ENCODE measurements at places on chromosomes 2 and 18.

DNA sequence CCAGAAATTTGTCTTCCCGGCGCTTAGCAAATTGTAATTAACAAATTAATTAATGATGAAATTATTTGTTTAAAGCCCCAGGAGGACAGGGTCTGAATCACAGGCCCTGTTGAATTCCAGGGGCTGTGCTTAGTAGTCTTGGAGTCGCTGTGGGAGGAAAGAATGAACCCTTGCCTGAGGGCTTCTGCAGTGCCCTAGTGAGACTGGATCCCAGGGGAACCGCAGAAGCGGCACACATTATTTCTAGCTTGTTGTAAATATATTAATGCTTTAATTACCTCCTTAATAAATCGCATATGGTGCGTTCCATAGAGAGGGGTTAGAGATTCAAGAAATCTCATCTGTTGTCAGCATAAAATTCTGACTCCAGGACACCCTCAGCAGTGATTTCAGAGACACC is 235.4 kb downstream of the CELF4 start:
- DNase-seq: no peak

GRCh38 chr2:234690569-234691213 is 193.8 kb upstream of the ARL4C start:
- DNase-seq: no peak

- DNase-seq: no peak
These were observed 281.0 kb upstream of the KYNU start for GRCh38 chr2:142596334-142597088.

- no peak for DNase-seq
These were observed 138.4 kb upstream of the NOSTRIN start for GRCh38 chr2:168663993-168664392.

DNA sequence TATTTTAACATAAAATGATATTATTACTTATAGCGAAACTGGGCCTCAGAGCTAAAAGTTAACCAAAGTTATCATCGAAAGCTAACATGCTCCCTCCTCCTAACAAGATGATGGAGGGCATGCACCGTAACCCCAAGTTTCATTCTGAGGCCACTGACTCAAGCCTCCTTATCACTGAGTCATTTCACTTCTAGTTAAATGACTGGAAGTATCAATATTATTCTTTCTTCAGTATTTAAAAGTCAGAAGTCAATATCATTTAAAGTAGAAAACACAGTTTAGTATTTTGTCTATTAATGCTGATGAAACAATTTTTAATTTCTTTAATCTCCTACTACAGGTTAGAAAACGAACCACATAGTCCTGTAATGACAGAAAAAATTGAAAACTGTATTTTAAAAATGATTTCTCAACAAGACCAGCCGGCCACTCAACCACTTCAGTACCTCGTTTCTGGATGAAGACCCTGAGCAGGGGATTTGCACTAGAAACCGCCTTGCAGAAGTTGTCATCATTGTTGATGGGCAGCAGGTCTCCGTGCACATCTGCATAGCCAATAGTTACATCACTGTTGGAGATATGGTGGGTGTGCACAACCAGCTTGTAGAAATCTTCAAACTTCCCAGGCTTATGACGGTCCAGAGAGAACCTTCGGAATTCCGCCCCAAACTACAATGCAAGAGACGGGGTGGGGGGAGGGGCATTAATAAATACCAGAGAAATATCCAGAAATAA is 44.9 kb downstream of the PARD6G start:
- DNase-seq: no peak

DNA sequence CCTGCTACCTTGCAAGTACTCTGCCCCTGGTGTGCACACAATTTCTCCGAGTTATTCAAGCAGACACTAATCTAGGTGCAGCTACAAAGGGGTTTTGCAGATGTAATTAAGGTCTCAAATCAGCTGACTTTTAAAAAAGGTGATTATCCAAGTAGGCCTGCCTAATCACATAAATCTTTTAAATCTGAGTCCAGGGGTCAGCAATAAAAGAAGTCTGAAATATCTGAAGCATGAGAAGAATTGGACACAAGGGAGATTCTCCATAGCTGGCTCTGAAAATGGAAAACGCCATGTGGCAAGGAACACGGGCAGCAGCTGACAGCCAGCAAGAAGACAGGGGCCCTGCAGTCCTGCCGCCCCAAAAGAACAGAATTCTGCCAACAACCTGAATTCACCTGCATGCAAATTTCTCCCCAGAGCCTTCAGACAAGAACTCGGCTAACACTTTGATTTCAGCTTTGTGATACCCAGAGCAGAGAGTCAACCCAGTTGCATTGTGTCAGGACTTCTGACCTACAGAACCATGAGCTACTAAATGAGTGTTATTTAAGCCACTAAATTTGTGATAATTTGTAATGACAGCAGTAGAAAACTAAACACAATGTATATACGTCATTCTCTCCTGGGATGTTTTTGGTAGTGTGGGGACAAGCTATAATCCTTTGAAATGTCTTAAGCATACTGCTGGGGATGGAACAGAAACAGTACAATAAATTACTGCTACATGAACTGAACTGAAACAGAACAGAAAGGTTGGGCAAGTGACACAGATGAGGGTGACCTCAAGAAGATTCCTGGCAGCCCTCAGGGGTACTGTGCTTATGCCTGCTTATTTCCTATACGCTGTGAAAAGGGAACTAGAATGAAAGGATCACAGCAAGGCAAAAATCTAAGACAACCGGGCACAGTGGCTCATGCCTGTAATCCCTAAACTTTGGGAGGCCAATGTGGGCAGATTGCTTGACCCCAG is 3.2 kb downstream of the INO80C start:
- DNase-seq: no peak
